ENCODE measurements at places on chromosomes 16 and 17.

- DNase-seq = no peak
Measured at GRCh38 chr17:49441578-49441977, 26.9 kb upstream of the PHB1 start.

GRCh38 chr16:59719121-59719520, 985.0 kb upstream of the GOT2 start:
- no peak for DNase-seq

DNA sequence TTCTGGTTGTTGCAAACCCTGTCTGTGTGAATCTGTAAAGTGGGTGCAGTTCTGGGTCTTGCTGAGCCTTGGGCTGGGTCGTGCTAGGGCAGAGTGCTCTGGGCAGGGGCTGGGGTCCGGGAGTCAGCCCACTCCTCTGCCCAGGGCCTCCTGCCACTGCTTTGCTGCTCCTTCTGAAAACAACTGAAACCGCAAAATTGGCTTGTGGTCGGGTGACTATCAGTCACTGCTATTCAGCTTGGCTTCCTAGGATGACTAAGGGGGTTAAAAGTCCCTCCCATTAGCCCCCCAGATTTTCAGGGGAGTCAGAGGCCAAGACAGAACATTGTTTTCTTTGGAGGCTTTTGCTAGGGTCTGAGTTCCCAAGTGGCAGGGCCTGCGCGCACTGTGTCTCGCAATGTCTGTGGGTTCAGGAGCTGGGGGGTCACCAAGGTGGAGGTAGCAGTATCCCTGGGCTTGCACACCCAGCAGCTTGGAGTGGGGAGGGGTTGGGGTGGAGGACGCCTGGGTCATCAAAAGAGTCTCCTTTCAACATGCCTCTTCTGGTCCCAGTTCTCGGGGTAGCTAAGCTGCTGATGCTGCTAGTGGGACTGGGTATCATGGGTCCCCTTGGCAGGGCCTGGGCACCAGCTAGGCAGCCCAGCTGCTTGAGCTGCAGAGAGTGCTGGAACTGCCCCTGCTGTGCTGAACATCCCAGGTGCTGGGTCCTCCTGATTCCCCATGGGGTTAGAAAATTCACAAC, 13.5 kb upstream of the TBX21 start:
- DNase-seq = no peak

DNA sequence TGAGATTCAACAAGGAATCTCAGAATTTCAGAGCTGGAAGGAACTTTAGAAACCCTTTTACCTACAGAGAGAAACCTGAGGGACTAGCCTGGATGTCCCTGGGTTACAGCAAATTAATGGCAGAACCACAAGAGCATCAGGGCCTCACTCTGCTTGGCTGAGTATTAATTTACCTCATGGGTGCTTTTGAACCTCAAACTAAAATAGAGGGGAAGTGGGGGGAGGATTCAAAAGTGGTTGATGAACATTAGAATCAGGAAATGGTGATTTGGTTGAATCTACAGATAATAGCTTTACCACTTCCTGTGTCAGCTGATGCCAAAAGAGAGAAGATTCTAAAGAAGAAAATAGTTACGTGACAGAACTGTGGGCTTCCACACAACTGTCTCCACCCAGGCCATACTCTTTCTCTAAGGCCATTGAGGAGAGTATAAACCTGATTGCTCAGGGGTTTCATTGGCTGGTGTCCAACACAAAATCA, 11.3 kb upstream of the SKAP1 start:
- DNase-seq = no peak

- no peak for DNase-seq
Measured at GRCh38 chr16:69087161-69087581, 18.3 kb upstream of the HAS3 start.

GRCh38 chr17:9389111-9389527, 186.5 kb downstream of the STX8 start:
- no peak for DNase-seq

GRCh38 chr16:1794908-1795666, 1.6 kb upstream of the IGFALS start:
- DNase-seq = no peak

GRCh38 chr17:79073016-79073705, 1.5 kb upstream of the ENGASE start:
- no peak for DNase-seq

- no peak for DNase-seq
Measured at GRCh38 chr16:3578121-3578520, 918 bp upstream of the NLRC3 start.

DNA sequence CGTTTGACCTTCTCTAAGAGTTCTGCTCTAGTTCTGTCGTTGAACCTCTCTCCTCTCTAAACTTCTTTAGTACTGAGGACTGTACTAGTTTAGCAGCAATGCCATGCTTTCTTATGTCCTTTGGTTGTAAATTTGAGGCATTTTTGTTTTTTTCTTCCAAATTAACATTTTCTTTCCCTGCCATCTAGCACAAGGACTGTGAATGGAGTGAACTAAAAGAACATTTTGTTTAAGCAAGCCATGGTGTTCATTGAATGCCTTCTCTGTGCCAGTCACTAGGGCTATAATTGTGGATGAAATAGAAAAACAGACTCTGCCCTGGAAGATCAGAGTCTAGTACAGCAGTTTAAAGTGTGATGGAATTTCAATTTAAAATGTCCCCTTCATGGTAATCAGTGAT, 137.9 kb downstream of the FTO start:
- no peak for DNase-seq

GRCh38 chr17:9125722-9126121, 104.4 kb downstream of the NTN1 start:
- DNase-seq = no peak

DNA sequence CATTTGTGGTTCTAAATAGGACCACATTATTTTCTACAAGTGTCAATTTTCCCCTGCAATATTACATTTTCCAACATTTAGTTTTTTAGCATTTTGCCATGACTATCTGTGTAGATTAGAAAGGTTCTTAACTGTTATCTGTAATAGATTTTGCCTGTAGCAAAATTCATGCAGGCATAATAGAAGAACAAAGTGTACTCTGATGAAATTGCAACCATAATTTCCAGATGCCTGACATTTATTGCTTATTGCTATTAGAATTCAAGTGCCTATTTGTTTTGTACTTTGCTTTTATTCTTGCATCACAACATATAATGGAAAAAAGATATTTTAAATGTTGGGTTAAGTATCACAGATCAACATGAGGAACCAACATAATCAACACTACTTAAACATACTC, 337.7 kb downstream of the TOX3 start:
- DNase-seq = no peak

DNA sequence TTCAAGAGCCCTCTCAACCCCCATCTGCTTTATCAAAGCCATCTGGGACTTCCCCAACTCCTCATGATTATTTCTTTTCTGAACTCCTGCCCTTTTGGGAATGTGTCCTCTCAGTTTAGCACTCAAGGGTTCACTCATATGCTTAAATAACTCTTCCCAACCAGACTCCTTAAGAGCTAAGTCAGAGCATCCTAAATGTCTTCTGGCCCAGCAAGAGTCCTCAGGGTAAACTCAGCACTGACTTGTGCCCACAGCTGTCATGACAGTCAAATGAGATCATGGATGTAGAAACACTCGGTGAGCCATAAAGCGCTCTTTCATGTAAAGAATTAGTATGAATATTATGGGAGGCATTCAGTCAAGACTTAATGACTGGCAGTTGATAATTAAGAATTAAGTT, 85.9 kb downstream of the TEX14 start:
- DNase-seq = no peak

GRCh38 chr17:79848370-79848766, 9.1 kb upstream of the CBX4 start:
- no peak for DNase-seq

DNA sequence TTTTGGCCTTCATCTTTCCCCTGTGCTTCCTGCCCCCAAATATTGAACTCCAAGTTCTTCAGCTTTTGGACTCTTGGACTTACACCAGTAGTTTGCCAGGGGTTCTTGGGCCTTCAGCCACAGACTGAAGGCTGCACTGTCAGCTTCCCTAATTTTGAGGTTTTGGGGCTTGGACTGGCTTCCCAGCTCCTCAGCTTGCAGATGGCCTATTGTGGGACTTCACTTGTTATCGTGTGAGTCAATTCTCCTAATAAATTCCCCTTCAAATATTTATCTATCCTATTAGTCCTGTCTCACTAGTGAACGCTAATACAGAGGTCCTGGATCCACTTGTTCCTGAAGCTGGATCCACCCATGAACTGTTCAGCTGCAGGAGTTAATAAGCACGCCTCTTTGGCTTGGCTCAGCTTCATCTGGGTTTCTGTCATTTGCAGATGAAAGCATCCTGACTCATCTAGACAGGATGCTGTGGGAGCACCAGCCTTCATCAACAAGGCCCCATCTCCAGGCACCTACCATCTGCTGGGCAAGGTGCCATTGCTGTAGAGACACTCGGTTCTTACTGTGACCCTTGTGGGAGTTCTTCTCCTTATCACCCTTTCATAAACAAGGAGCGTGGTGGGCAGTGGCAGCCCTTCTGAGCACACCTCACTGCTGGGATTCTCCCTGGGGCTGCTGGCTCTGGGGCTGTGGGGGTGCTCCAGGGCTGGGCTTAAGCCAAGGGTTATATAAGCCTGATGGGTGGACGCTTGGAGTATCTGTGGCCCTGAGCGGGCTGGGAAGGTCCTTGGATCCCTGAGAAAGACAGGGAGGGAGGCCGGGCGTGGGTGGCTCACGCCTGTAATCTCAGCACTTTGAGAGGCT, 23.1 kb downstream of the LAT start:
- no peak for DNase-seq

DNA sequence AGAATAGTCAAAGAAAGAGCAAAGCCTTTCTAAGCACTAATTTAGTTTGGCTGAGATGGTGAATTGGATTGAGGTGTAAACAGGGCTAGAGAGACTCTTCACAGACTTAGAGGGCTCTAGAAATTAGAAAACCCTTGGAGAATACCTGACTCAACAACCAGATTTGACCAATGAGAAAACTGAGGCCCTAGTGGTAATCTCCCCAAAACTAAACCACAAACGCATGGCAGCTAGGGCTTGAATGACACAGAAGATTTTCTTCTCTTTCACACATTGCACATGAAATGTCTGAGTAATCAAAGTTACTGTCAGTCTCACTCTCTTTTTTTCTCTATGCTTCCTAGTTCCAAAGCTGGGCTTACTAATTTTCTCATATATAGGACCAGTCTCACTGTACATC, 314.5 kb upstream of the KCNJ16 start:
- DNase-seq = no peak

GRCh38 chr17:6165806-6166205, 95.6 kb downstream of the WSCD1 start:
- no peak for DNase-seq

DNA sequence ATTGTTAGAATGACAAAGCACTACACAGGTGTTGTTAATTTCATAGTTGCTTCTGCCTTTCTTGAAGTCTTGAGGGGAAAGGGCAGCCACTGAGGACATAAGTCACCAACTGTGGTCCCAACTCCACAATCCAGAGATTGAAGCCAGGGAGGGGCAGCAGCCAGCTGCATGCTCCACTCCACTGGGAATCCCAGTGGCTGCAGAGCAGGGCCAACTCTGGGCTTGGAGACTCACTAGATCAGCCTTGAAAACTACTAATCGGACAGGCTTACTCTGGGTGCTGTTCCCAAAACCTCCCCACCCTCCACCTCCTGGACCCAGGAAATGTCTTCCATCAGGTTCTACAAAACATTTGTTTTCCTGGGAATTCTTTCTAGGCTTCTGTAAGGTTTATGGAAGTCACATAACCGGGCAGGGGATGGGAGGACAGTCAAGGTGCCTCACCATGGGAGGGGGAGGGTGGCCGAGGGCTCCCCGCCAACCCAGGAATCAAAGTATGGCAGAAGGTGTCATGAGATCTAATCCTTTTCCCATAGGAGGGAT, 68.0 kb downstream of the MYH13 start:
- no peak for DNase-seq

GRCh38 chr16:65667011-65667578, 545.2 kb upstream of the CDH11 start:
- DNase-seq = no peak

DNA sequence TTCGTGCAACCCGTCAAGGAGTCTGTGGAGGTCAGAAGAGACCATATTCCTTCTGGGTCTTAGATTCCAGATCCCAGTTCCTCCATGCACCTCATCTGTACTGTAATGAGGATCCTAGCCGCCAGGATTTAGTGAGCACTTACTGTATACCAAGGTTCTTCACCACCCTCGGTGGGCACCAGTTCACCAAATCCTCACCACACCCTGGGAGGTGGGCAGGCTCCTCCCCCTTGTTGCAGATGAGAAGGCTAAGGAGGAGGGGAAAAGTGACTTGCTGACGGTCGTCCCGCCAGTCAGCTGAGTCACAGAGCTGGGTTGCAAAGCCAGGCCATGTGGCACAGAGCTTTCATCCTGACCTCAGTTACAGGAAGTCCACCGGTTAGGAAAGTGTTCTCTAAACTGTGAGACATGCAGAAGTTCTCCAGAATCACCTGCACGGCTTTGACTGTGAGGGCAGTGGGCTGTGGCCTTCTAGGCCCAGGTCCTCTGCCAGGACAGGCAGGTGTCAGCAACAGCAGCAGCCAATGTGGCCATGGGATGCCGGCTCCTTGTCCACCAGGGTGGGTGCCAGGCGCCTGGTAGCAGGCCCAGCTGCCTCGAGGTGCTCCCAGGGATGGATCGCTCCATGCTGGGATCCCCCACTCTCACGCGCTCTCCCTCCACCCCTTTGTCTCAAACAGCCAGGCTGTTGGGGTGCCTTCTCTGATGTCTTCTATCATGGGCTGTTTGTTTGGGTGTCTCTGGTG, 240.3 kb upstream of the GSE1 start:
- no peak for DNase-seq

- no peak for DNase-seq
Measured at GRCh38 chr16:17476414-17477259, 5.9 kb upstream of the XYLT1 start.

- DNase-seq = no peak
Measured at GRCh38 chr16:6106061-6106460, 1008.5 kb upstream of the EEF2KMT start.

GRCh38 chr17:38451840-38452529, 23.7 kb downstream of the ARHGAP23 start:
- DNase-seq = no peak

GRCh38 chr16:17358355-17358754, 112.4 kb downstream of the XYLT1 start:
- DNase-seq = no peak

- DNase-seq = no peak
Measured at GRCh38 chr16:68215302-68215701, 20.6 kb downstream of the ESRP2 start.

GRCh38 chr16:30025156-30025555, 2.2 kb downstream of the C16orf92 start:
- DNase-seq = no peak

- no peak for DNase-seq
Measured at GRCh38 chr16:77273-77806, 685 bp upstream of the MPG start.

- no peak for DNase-seq
Measured at GRCh38 chr17:13544292-13544691, 57.4 kb downstream of the HS3ST3A1 start.

GRCh38 chr17:47801176-47801765, 20.3 kb downstream of the OSBPL7 start:
- no peak for DNase-seq
